ENCODE measurements at places on chromosomes 4 and X.

- DNase-seq: no peak
Observed at GRCh38 chr4:74292111-74292870, 16.0 kb upstream of the EPGN start.

DNA sequence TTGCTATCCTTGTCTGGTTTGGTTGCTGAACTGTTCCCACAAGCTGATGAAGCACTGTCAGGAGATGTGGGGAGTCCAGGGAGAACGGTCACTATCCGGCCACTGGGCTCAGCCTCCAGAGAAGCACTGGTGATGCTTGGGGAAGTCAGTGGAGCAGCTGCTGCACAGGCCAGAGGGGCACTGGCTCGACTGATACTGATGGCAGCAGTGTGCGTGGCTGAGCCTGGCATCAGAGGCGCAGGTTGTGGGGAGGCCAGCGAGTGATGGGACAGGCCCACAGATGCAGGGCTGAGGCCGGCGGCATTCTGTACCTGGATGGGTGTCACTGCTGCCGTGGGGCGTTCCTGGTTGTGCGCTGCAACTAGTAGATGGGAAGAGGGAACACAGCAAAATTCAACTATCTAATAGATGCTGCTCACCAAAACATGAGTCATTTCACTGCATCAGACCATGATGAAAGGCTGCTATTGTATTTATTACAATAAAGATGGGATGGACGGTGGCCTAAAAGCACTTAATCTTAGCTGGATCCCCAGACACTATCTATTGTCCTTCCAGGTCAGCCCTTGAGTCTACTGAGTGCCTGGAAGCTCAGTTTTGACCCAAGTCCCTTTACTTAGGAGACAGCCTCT lies 106.3 kb upstream of the CBR4 start:
- DNase-seq: no peak

GRCh38 chr4:169956091-169956843 lies 69.9 kb downstream of the MFAP3L start:
- DNase-seq: no peak

DNA sequence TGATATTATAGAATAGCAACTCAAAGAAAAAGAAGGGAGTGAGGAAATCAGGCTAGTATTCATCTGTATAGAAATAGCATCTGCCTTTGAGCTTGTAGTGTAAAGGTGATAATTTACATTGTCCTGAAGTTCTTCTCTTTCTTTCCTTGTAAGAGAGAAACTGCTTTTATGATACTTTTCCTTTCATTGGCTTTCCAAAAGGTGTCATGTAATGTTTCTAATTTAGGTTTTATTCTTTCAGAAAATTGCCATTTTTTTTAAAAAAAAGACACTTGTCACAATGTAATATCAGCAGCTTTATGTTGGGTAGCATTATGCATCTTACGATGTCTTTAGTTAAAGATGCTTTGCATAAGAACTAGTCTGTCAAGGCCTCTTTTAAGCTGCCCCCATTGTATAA lies 1153.8 kb upstream of the PCDH7 start:
- DNase-seq: no peak

DNA sequence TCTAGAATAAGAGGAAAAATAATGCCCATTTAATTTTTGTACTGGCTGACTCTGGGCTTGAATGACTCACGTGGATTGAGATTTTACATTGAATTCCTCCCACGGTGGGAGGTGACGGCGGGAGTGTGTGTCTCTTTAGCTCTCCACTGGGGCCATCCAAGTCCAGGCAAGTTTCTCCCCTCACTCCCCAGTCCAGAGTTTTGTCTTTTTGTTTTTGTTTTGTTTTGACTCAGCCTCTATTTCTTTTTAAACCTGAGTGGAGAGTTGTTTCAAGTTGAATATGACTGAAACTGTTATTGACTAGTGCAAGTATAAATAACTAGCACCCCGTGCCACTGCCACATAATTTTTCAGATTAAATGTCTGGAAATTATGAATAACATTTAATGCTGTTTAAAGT lies 13.6 kb downstream of the CHST7 start:
- no peak for DNase-seq

DNA sequence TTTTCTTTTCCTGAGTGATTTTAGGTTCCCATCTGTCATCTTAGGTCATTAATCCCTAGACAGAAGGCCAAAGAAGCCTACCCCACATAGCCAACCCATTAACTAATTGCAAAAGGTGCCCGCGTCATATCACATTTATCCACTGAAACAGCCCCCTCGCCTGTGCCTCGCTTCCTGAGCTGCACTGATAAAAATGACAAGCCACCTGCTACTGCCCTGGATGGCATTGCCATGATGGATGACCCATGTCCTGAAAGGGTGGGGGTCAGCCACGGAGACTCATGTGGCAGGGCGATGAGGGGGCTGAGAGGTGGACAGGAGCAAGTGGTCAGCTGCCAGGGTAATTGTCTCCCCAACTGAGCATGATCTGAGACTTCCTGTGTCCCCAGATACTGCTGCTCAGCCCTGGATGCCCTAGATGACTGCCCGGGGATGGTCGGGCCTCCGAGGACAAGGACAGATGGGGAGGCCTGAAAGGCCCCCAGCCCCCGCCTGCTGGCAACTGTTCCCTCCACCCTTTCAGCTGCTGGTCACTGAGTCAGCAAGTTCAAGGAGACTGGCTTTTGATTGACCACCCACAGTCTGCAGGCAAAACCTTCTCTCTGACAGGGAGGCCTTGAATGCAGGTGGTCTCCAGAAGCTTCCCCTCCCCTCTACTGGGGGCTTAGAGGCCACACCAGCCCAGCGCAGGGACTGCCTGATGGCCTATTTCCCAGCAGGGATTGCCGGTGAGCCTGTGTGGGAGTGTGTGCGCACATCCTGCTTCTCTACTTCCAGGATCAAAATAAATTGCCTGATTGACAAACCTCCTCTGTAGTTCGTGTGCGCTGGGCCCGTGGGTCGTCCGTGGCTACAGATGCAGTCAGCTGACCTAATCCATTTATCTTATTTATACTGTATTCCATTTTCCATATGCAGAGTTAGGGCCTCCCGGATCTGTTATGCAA lies 496.3 kb downstream of the BCOR start:
- no peak for DNase-seq

DNA sequence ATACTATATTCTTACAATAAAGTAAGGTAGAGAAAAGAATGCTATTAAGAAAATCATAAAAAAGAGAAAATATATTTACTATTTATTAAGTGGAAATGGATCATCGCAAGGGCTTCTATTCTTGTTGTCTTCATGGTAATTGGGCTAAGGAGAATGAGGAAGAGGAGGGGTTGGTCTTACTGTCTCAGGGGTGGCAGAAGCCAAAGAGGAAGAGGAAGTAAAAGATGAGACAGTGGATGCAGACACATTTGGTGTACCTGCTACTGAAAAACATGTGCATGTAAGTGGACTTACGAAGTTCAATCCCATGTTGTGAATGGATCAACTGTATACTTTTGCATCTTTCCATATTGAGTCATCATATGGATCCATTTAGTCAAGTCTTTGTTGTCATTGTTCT lies 1502.1 kb upstream of the ADGRL3 start:
- DNase-seq: no peak
